Dorsolateral prefrontal cortex (tissue), 122 donors: ENCODE measurements at places on chromosomes 13 and 19.

DNA sequence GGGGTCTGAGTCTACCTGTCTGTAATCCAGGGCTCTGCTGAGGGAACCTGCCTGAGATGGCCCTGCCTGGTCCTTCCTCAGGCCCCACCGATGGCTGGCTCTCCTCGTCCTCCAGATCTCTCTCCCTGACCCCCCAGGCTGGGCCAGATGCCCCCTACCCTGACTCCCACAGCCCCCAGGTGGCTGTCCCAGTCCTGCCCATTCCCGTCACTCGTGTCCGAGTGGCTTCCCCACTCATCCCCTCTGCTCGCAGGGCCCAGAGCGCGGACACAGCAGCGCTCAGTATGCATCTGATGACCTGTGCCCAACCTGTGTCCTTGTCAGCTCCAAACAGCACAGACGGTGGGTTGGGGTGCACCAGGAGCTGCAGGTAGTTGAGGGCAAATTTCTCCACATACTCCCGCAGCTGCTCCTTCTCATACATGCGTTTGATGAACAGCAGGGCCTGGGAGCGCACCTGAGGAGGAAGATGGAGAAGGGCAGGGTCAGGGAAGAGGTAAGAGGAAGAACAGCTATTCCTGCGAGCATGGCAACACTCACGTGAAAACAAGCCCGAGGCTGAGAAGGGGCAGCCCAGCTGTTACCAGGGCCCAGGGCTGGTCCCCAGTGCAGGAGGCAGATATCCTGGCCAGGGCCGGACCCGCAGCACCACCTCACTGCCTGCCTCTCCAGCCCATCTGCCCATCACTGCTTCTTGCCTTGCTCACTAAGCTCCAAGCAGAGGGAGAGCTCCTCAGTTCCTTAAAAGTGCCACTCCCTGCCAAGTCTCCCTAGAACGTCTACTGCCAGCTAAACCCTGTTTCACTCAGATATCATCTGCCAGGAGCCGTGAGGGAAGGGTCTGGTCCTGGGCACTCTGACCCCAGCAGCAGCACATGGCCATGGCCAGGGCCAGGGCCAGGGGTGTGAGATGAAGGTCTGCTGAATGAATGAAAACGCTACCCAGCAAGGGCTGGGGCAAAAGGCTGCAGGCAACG lies 11.1 kb upstream of the RSPH6A start:
- DNase-seq: no peak

GRCh38 chr19:41616792-41617621 lies 9.9 kb downstream of the CEACAM4 start:
- no peak for DNase-seq

GRCh38 chr13:48235341-48236135 lies 2.5 kb downstream of the ITM2B start:
- DNase-seq: peak; percentile 67

GRCh38 chr13:77383097-77383496 lies 56.2 kb upstream of the MYCBP2 start:
- no peak for DNase-seq

DNA sequence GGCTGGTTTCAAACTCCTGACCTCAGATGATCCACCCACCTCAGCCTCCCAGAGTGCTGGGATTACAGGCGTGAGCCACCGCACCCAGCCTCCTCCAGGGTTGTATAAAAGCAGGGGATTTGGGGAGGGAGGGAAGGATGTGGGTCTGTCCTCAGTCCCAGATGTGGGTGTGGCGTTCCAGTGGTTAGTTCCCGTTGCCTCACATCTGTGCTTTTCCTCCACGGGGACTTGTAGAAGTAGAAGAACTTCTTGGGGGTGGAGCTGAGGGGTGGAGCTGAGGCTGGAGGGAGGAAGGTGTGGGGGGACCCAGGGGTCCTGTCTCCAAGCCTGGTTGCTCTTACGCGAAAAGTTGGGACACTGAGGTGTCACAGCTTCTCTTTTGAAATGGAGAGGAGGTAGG lies 514 bp upstream of the MCEMP1 start:
- DNase-seq: no peak

DNA sequence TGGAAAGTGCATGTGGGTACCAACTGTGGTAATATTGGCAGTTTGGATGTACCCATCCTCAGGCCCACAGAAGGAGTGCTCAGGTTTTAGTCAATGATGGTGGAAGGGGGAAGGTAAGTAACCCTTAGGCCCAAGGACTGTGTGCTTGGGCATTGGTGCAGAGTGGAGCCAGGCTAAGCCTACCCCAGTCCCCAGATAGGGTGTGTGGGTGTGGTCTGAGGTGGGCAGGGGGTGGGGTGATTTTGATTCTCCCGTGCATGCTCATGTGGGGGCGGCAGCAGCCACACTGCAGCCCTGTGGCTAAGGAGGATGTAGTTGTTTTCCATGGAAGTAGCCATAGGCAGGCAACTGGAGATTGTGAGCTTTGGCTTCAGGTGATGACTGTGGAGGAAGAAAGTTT lies 2197.3 kb downstream of the PCDH9 start:
- no peak for DNase-seq

DNA sequence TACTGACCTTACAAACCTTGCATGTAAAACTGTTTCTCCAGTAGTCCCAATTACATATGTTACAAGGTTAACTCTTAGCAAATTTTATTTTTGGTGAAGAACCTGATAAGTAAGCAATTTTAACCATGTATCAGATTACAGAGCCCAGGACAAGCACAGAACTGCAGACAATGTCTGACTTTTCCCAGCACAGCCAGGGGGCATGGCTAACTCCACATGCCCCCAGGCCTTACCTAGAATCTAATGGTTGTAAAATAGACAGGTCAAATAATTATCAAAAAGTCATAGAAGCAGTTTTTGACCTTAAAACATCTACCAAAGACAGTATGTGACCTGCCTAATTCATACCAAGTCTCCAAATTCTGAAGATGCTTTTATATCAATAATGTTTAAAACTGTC lies 364.1 kb downstream of the FOXO1 start:
- DNase-seq: no peak

GRCh38 chr19:49889687-49890348 lies 6.9 kb downstream of the IL4I1 start:
- DNase-seq: peak; percentile 79

DNA sequence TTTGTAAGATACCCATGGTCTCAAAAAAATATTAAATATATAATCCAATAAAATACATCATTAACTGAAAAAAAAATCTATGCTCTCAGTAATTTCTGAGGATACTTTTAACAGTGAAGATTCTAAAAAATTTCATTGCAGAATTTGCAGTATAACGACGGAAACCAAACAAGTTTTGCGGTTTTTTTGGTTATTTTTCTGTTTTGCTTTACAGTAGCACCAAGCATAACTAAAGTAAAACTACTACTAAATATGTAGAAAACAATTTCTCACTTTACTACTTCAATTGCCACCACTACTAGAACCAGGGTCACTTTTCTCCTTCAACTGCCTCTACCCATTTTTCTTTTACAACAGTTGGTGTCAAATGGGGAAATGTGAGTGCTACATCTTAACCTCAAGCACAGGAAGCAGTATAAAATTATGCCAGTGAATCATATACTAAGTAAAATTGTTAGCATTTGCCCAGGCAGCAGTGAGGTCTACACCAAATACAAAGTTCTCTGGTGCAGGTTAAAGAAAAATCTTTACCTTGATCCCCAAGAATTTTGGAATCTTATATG lies 24.1 kb downstream of the MICU2 start:
- DNase-seq: no peak
